ENCODE measurements at places on chromosomes 2 and 18.
A peak's percentile ranks its signal among the peaks of the same experiment; 100 is the strongest.

- no peak for DNase-seq
Measured at GRCh38 chr18:22057908-22058527, 111.4 kb upstream of the GATA6 start.

DNA sequence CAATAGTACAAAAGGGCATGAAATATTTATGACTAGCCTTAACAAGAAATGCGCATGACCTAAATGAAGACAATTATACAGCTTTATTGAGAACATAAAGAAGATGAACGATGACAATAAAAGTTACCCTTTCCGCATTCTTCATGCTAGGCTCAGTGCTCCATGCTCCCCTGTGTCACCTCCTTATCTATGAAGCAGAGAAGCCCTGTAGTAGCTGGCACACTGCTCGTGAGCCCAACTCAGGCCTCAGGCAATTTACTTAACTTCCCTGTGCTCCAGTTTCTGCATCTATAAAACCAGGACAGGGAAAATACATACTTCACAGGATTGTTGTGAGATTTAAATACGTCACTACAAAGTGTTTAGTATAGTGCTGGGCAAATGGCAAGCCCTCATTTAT, 34.5 kb upstream of the NABP1 start:
- DNase-seq, result no peak

DNA sequence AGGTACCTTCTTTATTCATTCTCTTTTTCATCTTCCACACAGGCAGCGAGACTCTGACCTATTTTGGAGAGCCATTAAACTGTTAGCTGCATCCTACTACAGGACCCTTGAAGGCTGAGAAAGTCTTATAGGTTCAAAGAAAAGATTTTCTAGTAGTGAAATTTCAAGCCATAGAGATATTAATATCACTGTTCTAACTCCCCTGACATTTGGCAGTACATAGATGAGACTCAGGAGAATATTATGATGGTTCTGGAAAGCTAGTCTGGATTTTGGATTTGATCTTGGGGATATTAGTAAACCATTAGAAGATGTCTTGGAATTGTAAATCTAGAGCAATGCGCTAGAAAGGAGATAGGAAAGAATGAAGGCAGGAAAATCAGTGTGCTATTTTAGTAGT, 1.3 kb upstream of the ITPRID2 start:
- DNase-seq, result no peak

DNA sequence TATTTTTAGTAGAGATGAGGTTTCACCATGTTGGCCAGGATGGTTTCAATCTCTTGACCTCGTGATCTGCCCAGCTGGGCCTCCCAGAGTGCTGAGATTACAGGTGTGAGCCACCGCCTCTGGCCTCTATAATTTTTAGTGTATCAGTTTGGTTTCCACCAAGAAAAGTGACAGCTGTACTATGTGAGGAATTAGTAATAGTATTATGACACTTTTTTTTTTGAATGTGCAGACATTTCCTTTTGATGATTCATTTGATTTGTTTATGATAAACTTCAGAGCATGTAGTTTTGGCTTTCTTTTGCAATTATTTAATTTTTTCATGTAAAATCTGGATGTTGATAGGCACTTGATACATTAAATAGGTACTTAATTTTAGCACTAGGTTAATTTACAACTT, 61.5 kb downstream of the PTPN4 start:
- no peak for DNase-seq

DNA sequence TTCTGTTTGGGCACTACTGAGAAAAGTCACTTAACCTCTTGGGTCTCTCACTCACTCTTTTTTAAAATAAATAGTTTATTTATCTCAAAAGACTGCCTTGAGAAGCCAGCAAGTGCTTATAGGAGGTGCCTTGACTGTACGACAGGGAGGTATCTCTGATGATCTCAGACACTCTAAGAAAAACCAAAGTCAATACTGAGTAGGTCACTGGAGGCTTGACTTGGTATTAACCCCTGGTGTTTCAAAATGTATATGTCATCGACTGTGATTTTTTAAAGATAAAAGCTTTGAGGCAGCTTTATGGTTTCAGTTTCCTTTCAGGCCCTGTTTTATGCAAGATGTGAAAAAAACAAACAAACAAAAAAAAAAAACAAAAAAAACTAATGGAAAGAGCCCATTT, 33.7 kb downstream of the MREG start:
- DNase-seq, result no peak

DNA sequence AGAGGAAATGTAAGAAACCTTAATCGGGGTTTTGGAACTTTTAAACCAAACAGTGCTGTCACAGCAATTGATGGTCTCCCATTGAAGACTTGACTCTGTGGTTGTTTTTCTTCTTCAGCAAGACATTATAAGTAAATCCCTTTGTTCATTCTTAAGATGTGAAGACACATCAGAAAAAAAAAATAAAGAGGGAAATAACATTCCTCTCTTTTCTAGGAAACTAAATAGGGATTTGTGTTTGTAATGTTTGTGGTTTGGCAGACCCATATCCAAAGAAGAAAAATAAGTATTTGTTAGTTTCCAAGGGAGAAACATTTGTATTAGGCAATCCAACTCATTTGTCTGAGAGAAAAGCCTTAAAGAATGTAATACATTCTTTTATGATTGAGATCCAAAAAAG, 359.9 kb downstream of the DSC3 start:
- DNase-seq, result no peak

DNA sequence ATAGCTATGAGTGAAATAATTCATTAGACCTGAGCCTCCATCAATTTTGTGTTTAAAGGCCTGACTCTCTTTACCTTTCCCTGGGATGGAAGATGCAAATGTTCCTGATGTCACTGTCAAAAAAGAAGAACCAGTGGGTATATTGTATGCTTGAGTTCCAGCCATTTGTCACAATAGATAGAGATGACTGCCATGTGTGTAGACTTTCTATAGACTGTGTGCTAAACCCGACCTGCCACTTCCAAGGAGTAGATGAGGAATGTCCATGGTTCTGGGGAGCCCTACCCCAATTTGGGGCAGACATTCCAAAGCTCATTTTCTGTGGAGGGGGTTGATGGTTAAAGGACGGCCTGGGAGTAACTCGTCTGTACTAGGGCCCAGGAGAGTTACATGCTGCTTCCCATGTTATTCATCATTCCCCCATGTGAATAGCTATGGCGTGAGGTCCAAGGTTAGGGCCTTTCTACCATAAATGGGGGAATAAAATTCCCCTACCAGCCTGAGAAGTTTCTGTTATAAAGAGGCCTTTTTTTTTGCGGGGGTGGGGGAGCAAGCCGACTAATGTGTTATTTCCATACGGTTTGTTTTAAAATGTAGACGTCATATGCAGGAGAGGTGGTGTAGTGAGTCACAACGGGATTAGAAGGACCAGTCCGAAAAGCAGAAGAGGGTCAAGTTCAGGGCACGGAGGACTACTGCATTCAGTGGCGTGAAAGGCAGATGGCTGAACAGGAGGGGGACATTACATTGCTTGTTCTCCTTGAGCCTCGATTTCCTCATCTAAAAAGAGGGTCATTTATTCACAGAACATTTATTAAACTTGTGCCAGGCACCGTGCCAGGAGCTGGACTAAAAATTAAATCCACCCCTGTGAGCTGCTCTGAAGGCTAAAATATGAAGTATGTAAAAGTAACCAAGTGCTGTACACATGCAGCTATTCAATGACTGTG, 24.0 kb downstream of the IL1B start:
- DNase-seq, result no peak

GRCh38 chr2:27147935-27148334, 869 bp upstream of the TCF23 start:
- DNase-seq, result no peak

DNA sequence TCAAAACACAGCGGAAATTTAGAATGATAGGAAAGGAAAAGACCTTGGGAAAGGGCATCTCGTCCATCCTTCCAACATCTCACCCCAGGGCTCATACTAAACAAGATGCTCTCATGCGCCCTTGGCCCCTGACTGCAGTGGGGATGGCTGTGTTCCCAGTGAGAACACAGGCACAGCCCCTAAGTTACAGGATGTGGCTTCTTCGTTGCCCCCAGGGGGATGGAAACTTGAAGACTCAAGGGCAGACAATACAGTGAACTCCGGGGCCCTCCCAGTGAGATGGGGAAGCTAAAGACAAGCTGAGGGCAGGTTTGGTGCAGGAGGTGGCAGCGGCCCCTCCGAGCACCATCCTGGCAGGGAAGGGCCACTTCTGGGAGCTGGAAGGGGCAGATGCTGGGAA, 139.7 kb downstream of the INO80D start:
- no peak for DNase-seq

DNA sequence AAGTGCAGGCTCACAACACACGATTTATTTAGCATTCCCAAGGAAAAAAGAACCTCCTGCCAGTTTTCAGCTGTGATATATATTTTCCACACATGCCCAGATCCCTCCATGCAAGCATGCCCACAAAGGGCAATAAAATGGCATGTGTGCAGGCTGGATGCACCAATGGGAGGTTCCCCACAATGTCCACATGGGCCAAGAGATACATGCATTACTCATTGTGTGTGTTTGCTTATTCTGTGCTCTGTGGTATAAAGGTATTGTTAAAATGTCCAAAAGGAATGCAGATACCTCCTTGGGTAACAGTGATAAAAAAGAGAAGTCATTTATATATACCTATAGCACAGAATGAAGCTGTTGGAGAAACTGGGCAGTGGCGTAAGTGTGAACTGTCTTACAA, 207.4 kb downstream of the FHOD3 start:
- no peak for DNase-seq

GRCh38 chr2:12321886-12322285, 394.9 kb upstream of the TRIB2 start:
- no peak for DNase-seq

DNA sequence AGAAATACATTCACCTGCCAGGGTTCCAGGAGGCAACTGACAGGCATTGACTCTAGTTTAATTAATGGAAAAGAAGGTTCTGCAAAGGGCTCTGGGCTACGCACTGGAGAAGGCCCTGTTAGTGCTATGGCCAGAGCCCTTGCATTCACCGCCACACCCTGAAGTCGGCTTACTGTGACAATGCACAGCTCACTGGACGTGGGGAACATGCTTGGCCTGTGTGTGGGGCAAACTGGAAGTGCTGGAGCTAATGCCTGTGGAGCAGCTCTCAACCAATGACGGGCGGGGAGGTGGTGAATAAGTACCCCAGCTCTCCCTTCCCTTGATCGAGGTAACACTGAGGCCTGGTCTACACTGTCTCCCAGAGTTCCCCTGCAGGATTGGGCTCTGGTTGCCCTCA, 209.8 kb downstream of the HAUS1 start:
- no peak for DNase-seq

GRCh38 chr2:127985735-127986134, 42.1 kb downstream of the SAP130 start:
- DNase-seq, result no peak

DNA sequence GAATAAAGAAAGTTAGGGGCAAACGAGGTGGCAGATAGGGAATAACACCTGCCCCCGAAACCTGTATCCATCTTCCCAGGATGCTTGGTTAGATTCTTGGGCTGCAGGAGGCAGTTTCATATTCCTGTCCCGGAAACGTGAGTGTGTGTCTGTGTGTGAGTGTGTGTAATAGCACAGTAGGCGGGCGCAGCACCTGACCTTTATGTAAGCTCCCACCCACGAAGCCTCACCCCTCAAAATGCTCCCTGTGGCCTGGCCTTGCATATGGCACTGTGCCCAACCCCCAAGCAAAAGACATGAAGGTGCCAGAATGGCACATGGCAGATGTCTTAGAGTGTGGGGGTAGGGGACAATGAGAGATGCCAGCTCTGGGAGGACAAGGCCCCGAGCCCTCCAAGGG, 48.9 kb downstream of the EFR3B start:
- no peak for DNase-seq

GRCh38 chr18:26550998-26551694, 2.8 kb upstream of the KCTD1 start:
- peak; percentile 23 for DNase-seq

GRCh38 chr2:178250429-178250828, 56.1 kb downstream of the OSBPL6 start:
- no peak for DNase-seq

DNA sequence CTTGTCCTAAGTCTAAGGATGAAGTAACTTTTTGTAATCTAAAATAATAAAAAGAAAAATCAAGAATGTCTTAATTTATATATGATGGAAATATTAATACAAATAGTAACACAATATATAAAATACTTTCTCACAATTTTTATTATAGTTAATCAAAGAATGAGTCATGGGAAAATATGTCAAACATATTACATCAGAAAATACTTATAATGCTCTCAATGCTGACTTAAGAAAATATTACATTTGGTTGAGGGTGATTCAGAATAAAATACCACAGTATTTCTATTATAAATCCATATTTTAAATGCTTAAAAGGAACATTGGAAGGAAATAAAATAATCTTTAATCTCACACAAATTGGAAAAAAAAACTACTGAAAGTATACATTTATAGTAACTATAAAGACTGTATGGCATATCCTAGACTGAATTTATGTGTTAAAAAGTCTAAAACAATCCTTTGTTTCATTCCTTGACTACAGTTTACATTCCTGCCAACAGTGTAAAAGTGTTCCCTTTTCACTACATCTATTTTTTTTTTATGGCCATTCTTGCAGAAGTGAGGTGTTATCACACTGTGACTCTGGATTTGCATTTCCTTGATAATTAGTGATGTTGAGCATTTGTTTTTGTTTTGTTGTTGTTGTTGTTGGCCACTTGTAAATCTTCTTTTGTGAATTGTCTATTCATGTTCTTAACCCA, 1573.5 kb upstream of the ACVR2A start:
- DNase-seq, result no peak

- DNase-seq, result no peak
Measured at GRCh38 chr2:80396276-80396675, 91.7 kb upstream of the LRRTM1 start.

- DNase-seq, result no peak
Measured at GRCh38 chr2:188511346-188511745, 219.7 kb downstream of the GULP1 start.

GRCh38 chr2:159797543-159798375, at the start of gene CD302:
TSS of gene CD302 (minus strand) at chr2:159798208. CDS start at chr2:159798198, 10 bp downstream.
- DNase-seq, result peak; percentile 50

- DNase-seq, result no peak
Measured at GRCh38 chr18:46449033-46449432, 208.0 kb downstream of the LOXHD1 start.

GRCh38 chr2:206614811-206615210, 27.5 kb upstream of the FAM237A start:
- no peak for DNase-seq

DNA sequence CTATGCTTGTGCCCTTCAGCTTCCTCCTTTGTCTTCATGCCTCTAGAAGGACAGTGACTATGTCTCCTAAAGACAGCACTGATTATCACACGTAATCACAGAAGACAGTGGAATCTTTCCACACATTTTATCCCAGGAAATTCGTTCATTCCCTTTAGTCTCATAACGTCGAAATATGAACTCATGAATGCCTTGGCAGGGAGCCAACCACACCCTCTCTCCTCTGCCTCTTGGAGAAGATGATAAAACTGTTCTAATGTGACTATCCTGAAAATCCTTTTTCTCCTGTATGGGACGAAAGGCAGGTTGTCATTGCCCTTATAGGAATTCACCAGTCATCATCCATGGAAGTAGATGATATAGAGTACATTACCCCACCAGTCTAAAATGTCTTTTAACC, 726.6 kb upstream of the FANCL start:
- no peak for DNase-seq

- no peak for DNase-seq
Measured at GRCh38 chr2:83487451-83487850, 971.6 kb downstream of the SUCLG1 start.

GRCh38 chr2:182230561-182230960, 196.3 kb downstream of the PDE1A start:
- no peak for DNase-seq

- no peak for DNase-seq
Measured at GRCh38 chr2:18474700-18475099, 85.8 kb downstream of the RDH14 start.

GRCh38 chr2:86033751-86034692, 71.7 kb downstream of the POLR1A start:
- DNase-seq, result no peak

- DNase-seq, result no peak
Measured at GRCh38 chr18:8856212-8856611, 150.9 kb downstream of the MTCL1 start.
